NCI-H345 (cell line): ENCODE measurements at places on chromosomes 1 and 21.

- no peak for DNase-seq
Measured at GRCh38 chr1:26070296-26070962, 3.0 kb upstream of the TRIM63 start.

GRCh38 chr1:23402286-23403037 is 22.1 kb downstream of the TCEA3 start:
- no peak for DNase-seq

- DNase-seq: no peak
Measured at GRCh38 chr1:242890192-242890741, 364.8 kb downstream of the CEP170 start.

DNA sequence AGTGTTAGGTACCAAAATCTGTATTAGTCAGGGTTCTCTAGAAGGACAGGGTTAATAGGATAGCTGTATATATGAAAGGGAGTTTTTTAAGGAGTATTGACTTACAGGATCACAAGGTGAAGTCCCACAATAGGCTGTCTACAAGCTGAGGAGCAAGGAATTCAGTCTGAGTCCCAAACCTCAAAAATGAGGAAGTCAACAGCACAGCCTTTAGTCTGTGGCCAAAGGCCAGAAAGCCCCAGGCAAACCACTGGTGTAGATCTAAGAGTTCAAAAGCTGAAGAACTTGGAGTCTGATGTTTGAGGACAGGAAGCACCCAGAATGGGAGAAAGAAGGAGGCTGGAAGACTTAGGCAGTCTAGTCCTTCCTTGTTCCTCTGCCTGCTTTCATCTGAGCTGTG is 487.5 kb upstream of the CHRM3 start:
- no peak for DNase-seq

GRCh38 chr1:196317535-196318522 is 290.4 kb downstream of the KCNT2 start:
- DNase-seq: peak; percentile 63

GRCh38 chr1:63319046-63320021 is 3.0 kb upstream of the FOXD3 start:
- DNase-seq: no peak

DNA sequence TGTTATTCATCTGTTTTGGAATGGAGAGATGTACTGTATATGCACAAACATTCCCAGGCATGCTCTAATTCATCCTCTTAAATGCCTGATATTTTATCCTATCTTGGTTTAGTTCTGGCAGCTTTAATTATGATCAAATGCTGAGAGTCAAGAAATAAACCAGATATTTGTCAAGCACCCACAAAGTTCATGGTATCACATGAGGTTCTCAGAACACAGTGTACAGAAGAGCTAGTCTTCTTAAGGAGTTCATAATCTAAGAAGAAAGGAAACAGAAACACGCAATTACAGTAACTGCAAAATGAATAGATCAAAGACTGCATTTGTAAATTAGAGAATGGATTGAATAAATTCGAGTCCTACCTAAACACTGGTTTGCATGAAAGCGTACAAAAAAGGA is 58.3 kb upstream of the KCNH1 start:
- no peak for DNase-seq

DNA sequence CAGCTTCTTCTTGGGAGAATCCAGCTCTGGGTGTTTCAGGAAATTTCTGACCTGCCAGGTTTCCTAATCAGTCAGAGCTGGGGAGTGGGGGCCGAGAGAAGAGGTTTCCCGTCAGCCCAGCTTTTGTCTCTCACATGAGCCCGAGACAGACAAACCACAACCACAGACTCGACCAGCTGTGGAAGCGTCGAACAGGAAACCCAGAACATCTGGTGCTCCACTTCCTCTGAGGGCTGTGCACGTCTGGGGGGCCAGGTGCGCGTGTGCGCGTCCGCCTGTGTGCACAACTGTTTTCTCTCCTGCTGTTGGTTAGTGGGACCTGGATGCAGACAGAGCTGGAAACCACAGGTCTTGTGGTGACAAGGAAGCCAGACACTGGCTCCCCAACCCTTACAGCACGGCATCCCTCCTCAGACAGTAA is 113.0 kb upstream of the SLC25A33 start:
- no peak for DNase-seq

DNA sequence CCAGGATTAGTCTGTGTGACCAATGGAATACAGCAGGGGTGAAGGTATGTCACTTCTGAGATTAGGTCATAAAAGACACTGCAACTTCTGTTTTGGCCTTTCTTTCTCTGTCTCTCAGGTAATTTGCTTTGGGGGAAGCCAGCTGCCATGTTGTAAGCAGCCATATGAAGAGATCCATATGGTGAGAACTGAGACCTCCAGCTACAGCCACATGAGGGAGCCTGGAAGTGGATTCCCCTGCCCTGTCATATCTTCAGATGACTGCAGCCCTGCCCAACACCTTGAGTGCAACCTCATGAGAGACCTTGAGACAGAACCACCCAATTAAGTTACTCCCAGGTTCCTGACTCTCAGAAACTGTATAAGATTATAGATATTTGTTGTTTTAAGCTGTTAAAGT is 70.1 kb upstream of the ESRRG start:
- no peak for DNase-seq

GRCh38 chr1:151476083-151476482 is 16.8 kb upstream of the POGZ start:
- DNase-seq: no peak

- no peak for DNase-seq
Measured at GRCh38 chr1:55382806-55383305, 167.7 kb upstream of the USP24 start.

GRCh38 chr1:8241417-8242014 is 76.4 kb upstream of the SLC45A1 start:
- no peak for DNase-seq

- DNase-seq: peak; percentile 84
Measured at GRCh38 chr1:13965770-13966398, 265.9 kb downstream of the PRDM2 start.

GRCh38 chr1:242651817-242652216 is 127.3 kb upstream of the PLD5 start:
- peak; percentile 8 for DNase-seq

DNA sequence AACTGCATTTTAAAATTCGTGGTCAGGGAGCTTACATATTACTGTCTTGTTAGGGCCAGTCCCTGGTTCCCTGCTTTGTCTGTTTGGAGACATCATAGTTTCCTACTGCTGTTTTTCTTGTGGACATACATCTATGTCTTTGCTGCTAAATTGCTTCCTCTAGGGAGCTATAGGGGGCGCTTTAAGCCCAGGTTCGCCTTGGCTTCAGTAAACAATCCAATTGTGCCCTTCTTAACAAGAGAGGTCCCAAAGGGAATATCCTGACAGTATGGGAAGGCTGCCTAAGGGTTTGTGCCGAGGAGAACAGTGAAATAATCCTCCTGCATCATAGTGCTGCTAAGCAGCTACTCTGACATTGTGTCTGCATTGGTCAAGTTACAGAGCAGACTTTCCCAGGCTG is 112.5 kb downstream of the USH2A start:
- peak; percentile 39 for DNase-seq

DNA sequence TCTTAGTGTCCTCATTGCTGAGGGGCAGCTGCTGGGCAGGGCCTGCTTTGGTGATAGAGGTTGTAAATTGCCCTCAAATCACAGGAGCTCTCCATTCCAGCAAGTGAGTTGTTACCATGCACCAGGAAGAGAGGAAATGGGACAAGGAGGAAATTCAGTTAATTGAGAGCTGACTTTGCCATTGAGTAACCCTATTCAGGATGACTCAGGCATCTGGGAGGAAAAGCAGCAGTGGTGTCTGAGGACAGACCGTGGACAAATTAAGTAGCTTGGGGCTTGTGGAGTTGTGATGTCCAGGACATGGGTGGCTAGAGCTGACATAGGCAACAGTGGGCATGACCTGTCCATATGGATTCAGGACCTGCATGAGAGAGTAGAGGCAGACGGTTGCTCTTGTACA is 5.9 kb downstream of the ARHGEF10L start:
- DNase-seq: no peak

DNA sequence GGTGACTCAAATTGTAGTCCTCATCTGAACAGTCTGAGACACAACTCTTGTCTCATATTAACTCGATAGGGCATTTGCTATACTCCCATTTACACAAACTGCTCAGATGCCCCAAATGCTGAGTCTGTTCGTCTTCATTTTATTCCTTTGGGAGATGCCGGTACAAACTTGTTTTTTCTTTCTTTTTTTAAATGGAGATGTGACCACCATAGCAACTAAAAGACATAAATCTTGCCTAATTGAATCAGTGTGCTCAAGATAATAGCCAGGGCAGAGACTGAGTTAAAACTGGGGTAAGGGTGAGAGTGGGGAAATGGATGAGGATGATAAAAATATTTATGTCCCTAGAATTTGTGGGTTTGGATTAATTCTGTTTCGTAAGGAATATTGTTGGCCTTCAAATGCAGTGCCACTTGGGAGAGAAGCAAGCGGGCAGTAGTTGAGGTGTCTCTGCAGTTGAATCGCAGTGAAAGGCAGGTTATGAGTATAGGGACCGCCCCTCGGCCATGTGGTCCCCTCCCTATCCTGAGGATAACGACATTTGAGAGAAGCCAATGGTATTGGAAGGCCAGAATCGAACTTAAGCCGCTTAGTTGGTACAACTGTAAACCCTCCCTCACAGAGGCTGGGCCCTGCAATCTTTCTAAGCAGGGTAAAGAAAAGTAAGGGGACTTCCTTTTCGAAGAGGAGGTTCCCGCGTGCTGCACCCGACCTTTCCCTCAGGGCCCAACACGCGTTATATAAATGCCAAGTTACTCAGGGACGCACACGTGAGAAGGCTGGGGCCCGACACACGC is 859 bp upstream of the LRRC8B start:
- DNase-seq: peak; percentile 81

DNA sequence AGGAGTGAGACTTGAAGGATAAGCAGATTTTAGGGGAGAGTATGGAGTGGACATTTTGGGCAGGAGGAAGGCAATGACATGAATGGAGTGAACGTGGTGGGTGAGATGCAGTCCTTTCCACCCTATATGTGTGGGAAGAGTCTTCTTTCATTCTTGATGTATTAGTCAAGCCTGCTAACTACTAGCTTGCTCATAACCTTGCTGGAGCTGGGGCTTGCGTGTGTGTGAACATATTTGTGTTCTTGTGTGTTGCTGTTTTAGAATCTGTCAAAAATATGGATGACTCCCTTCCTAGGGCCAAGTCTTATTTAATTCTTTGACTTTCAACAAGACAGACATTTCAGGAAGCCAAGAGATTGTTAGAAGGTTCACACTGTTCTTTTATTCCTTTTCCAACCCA is 132.7 kb downstream of the UCK2 start:
- DNase-seq: no peak

GRCh38 chr1:6103854-6104530 is 58.3 kb downstream of the KCNAB2 start:
- DNase-seq: no peak

DNA sequence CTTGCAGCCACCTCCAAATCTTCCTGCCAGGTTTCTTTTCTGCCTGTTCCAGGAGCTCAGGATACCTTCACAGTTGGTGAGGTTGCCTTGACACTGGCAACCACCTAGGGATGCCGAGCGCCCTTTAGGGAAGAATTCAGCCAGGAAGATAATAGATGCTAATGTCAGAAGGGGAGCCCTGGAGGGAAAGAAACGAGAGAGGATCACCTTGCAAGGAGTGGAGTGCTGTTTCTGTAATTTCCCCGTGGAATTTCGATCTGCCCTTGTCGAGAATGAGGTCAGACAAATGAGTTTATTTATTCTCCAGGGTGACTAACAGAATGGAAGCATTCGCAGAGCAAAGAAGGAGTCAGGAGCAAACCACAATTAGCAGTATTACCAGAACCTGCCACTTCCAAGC is 315.8 kb upstream of the KAZN start:
- DNase-seq: no peak

GRCh38 chr1:93713341-93713740 is 31.7 kb upstream of the BCAR3 start:
- no peak for DNase-seq

DNA sequence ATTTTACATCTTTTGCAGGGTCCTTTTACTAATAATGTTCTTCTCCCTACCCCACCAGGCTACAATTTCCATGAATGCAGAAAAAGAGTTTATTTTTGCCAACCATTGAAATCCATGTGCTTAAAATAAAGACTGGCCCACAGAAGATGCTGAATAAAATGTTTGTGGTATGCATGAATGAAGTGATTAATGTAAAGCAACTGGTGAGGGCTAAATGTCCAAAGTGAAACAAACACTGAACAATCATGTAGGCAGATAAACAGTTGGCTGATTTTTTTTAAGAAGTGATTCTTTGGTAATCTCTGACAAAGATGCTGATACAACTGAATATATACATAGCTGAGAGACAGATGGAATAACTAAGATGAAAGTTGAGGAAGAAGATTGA is 94.5 kb downstream of the ST6GALNAC5 start:
- no peak for DNase-seq

GRCh38 chr1:40659649-40659947 is 5.9 kb downstream of the RIMS3 start:
- no peak for DNase-seq

GRCh38 chr1:208090388-208091301 is 153.5 kb downstream of the PLXNA2 start:
- DNase-seq: no peak

GRCh38 chr21:34724131-34724856 is 55.5 kb downstream of the CLIC6 start:
- DNase-seq: no peak

GRCh38 chr21:26958788-26959187 is 8.1 kb downstream of the ADAMTS5 start:
- no peak for DNase-seq

GRCh38 chr1:2288311-2288710 is 60.2 kb downstream of the SKI start:
- no peak for DNase-seq

- DNase-seq: no peak
Measured at GRCh38 chr1:82813386-82813785, 1012.7 kb downstream of the ADGRL2 start.

DNA sequence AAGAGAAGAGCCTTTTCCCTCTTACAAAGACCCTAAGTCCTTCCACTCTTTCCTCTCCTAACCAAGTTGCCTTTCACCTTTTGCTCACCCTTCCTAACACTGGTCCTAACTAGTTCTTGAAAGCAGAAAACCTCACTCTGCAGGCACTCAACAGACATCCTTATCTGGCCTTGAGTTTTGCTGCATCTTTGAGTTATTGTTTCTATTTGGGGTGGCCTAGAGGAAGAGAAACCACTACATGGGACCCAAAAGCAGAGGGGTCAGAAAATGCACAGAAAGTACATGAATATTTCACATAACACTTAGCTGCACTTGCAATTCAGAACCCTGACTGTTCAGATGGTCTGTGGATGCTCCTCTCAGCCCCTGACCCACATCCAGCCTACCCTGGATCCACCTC is 178.3 kb upstream of the SYT6 start:
- no peak for DNase-seq

- no peak for DNase-seq
Measured at GRCh38 chr1:215405211-215405610, 161.9 kb upstream of the KCTD3 start.
